ENCODE measurements at places on chromosomes 7 and 10.

DNA sequence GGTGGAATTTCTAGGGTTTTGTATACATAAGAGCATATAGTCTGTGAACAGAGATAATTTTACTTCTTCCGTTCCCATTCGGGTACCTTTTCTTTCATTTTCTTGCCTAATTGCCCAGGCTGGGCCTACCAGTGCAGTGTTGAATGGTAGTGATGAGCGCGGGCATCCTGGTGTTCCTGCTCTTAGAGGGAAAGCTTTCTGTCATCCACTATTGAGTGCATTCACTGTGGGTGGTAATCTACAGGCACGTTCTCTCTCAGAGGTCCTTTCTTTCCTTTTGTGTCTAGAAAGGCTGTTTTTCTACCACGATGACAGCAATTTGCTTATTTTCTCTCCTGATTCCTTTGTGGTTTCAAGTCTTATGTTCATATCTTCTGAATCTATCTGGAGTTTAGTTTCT lies 65.0 kb downstream of the INPP5A start:
- no peak for DNase-seq

DNA sequence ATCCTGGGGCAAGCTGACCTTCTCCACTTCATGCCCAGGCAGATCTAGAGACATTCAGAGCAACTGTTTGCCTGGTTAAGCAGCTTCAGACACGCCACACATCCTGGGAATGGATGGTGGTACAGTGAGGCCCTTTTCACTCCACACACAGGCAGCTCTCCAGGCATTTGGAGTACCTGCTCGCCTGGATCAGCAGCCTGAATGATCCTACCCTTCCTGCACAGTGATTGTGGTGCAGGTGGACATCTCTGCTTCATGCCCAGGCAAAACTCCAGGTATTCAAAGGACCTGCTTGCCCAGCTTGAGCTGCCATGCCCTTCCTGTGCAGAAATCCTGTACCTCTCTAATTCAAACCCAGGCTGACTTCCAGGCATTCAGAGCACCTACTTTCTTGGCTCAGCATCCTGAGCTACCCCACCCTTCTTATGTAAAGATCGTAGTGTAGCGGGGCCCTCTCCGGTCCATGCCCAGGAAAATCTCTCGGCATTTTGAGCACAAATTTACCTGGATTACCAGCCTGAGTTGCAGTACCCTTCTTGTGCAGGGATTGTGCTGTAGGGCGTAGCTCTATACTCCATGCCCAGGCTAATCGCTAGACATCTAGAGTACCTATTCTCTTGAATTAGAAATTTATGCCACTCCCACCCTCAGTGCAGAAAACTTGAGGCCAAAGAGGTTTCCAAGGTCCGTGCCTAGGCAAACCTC lies 972.8 kb downstream of the ANKRD7 start:
- no peak for DNase-seq

DNA sequence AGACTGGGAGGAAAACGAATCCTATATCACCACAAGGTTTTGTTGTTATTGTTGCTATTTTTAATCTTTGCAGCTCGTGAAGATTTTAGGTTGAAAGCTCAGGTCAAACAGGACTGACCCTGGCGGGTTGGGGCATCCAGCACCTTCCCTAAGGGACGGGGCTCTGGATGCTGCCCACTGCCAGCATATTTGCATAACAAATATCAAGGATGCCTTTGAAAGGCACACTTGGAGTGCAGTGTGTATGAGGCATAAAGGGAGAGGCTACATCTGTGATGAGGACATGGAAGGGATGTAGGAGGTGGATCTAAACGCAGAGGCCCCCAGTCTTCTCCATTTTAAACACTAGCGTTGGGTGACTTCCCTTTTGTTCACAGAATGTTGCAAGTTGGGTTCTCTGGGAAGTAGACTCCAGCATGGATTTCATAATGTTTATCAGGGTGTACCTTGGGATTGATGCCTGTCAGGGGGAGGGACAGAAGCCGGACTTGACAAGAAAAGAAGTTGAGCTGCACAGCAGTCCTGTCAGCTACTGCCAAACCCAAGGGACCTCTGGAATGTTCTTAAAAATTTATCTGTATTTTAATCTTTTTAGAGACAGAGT lies 181.1 kb upstream of the IMMP2L start:
- DNase-seq, result no peak

- DNase-seq, result no peak
These were observed 18.2 kb downstream of the CYP17A1 start for GRCh38 chr10:102819054-102819453.

- DNase-seq, result no peak
These were observed 48.6 kb upstream of the SLIT1 start for GRCh38 chr10:97234400-97234799.

DNA sequence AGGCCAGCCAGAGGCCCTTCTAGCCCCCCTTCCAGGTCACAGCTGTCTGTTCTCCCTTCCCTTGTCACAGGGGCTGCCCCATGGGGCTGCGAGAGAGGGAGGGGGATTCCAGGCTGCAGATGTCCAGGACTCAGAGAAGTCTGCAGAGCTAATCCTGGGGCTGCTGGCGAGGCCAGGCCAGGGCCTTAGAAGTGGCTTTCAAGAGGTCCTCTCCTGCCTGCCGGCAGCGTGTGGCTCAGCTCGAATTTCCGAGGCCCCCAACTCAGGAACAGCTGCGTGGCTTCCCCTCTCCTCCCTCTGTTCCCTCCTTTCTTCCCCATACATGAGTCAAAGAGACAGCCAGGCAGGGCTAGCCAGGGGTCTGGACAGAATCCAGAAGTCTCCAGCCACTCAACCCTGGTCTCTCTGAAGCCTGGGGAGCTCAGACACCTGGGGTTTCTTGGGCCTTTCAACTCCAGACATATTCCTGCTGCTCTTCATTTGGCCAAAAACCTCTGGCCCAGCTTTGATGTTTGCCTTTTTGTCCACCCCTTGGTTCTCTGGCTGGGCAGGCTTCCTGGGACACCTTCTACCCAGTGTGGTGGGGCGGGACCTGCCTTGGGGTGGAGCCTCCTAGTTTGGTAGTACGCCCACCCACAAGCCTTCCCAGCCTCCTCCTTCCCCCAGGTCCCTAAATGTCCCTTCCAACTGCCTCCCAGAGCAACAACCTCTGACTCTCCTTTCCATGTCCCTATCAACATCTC lies 21.8 kb upstream of the EIF5AL1 start:
- DNase-seq, result no peak

- DNase-seq, result no peak
These were observed 1.6 kb downstream of the CAPZA2 start for GRCh38 chr7:116863936-116864500.

DNA sequence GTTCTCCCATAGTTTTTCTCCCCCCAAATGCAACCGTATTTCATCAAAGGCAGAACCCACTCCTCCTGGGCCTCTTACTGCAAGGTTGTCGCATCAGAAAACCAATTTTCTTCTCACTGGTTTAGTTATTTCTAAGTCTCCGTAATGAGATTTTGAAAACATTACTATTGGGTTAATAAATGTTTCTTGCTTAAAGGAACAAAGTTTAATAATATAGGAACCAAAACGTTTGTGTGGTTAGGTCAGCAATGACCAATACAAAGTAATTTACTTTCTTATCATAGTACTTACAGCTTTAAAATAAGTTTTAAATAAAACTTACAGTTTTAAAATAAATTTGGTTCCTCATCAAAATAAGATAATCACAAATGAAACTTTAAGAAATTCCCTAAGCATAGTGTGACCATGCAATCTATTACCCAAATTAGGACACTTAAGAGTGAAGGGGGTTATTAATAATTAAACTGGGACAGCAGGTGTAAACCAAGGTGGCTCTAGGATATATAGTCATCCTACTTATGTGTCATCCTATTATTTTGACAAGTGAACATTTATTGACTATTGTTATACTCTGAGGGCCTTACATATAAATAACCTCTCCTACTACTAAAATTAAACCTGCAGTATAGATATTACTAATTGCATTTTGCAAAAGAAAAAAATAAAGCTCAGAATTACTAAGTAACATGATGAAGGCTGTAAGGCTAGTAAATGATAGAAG lies 415.4 kb upstream of the LRRN3 start:
- no peak for DNase-seq

GRCh38 chr7:26349005-26349915 lies 57.6 kb downstream of the SNX10 start:
- no peak for DNase-seq

GRCh38 chr7:73448609-73449008 lies 15.0 kb downstream of the FZD9 start:
- no peak for DNase-seq

- no peak for DNase-seq
These were observed 28.0 kb upstream of the CPN1 start for GRCh38 chr10:100109670-100110069.

GRCh38 chr7:95859429-95859828 lies 87.1 kb downstream of the DYNC1I1 start:
- no peak for DNase-seq

DNA sequence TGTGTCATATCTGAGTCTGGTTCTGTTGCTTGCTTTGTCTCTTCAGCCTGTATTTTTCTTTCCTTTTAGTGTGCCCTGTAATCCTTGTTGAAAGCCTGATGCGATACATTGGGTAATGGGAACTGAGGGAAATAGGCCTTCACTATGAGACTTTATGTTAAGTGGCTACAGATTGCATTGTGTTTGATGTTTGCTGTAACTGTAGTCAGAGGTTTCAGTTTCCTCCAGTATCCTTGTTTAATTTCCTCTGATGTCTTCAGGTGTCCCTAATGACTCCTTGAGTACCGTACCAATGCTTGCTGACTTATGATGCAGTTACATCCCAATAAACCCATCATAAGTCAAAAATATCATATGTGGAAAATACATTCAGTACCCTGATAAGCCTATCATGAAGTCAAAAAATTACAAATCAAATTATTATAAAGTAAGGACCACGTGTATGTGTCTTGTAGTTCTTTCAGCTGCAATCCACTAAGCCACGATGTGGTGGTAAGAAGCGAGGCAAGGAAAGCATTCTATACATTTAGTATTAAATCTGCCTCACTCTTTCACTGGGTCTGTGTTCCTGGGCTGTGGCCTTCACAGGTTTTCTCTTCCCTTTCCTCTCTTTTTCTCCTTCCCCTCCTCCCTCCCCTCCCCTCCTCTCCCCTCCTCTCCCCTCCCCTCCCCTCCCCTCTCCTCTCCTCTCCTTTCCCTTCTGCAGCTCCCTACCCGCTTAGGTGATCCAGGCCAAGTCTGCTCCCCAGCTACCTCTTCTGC lies 13.3 kb upstream of the GIMAP6 start:
- DNase-seq, result no peak

- DNase-seq, result no peak
These were observed 48.5 kb upstream of the LMTK2 start for GRCh38 chr7:98058186-98058585.

GRCh38 chr10:74994854-74995253 lies 116.6 kb upstream of the SAMD8 start:
- DNase-seq, result no peak

- DNase-seq, result no peak
These were observed 700.1 kb upstream of the ANKRD30A start for GRCh38 chr10:36425131-36425797.

GRCh38 chr7:44639671-44640321 lies 33.4 kb downstream of the OGDH start:
- DNase-seq, result no peak

DNA sequence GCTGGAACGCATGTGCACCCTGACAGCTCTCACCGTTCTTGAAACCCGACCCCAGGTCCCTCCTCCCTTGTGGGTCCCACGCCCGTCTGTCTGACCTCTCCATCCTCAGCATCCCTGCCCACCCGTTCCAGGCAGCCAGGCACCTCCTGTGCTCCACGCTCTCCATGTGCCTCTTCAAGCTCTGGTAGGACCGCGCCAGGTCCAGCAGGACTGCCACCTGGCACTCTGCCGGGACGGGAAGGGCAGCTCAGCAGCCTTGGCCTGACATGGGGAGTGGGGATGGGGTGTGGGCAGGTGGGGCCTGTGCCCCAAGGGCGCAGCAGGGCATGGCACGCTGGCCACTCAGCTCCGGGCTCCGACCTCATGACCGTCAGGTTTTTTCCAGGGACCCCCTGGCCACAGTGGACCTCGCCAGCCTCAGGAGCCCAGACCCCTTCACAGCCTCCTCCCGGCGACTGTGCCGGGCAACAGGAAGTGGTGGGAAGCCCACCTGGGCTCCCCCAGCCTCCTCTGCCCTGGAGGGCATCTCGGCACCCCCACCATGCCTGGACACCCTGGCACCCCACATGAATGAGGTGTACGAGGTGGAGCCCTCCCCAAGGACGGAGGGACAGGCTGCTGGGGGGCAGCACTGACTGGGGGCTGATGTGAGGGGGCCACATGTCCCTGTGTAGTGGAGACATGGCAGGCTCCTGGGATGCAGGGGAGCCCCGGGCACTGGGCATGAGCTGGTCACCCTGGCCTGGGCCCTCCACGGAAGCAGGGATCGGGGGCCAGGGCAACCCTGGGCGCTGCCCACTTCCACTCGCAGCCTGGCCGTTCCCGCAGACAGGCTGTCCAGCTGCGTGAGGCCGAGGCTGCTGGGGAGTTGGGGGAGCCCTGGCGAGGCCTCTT lies 25.1 kb upstream of the NKX6-2 start:
- DNase-seq, result no peak

GRCh38 chr10:3531670-3532069 lies 253.3 kb downstream of the KLF6 start:
- no peak for DNase-seq

- DNase-seq, result no peak
These were observed 1124.7 kb downstream of the DNAJB9 start for GRCh38 chr7:109694149-109695071.

DNA sequence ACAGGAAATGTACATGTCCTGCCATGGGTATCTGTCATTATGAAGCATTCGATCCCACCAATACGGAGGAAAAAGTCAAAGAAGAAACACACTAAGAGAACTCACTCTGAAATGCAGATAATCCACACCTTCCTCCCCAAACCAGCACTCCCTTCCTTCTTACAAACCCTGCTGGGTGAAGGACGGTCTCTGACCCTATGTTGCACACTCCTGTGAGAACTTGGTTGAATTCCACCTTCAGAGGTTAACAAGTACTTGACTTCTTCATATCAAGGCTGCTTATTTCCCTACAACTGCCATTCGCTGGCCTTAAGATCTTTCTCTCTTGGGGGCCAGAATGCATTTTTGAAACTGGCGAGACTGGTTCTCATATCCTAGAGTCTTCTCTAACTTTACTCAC lies 16.6 kb downstream of the YWHAG start:
- no peak for DNase-seq

DNA sequence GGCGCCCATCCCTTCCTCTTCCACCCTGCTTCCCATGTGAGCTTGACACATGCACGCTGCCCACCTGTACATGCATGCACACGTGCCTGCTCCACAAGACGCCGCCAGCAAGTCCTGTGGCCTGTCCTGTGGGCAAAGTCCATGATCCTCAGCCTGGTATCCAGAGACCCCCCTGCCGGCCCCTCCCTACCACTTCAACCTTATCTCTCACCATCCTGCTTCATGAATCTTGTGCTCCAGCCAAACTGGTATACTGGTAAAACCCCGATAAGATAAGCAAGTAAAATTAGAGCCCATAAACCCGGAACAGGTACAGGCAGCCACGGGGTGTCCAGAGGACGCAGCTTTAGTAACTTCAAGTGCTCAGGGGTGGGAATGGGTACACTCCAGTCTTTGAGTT lies 11.8 kb upstream of the TBXAS1 start:
- DNase-seq, result no peak

GRCh38 chr10:82564353-82565196 lies 689.6 kb downstream of the NRG3 start:
- DNase-seq, result no peak

All from stimulated activated CD4-positive, alpha-beta T cell treated with anti-CD3 and anti-CD28 coated beads, TNF-alpha, amount 100 ng/mL, for 1 hour (primary cell).